ENCODE measurements at places on chromosomes 11 and 22.

GRCh38 chr11:34926101-34926830, 9.8 kb downstream of the PDHX start:
- DNase-seq: peak; percentile 51

GRCh38 chr22:22692707-22693530, 48.5 kb downstream of the GGTLC2 start:
- peak; percentile 20 for DNase-seq

DNA sequence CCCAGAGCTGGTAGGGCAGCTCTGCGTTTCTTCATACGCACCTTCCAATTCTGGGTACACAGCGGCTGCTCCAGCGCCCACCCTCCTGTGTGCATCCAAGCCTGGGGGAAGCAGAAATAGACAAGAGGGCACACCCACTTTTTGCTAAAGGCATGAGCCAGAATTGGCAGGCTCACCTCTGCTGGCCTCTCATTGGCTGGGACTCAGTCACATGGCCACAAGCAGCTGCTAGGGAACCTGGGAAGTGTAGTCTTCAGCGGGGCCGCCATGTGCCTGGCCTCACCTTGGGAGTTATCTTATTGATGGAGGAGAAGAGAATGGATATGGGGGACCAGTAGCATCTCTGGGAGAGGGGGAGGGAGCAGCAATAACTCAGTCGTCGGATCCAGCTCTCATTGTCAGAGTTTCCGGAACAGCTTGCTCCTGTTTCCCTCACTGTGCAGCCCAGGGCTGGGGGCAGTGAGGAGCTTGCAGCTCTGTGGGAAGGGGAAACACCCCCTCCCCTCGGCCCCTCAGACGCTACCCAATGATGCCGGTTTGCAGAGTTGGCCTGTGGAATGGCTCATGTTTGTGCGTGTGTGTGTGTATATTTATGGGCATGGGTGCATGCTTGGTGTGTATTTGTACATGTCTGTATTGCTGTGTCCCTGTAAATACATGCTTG, 11.8 kb upstream of the MIEF1 start:
- DNase-seq: peak; percentile 93

- no peak for DNase-seq
Measured at GRCh38 chr11:1718326-1718725, 21.3 kb downstream of the KRTAP5-6 start.

DNA sequence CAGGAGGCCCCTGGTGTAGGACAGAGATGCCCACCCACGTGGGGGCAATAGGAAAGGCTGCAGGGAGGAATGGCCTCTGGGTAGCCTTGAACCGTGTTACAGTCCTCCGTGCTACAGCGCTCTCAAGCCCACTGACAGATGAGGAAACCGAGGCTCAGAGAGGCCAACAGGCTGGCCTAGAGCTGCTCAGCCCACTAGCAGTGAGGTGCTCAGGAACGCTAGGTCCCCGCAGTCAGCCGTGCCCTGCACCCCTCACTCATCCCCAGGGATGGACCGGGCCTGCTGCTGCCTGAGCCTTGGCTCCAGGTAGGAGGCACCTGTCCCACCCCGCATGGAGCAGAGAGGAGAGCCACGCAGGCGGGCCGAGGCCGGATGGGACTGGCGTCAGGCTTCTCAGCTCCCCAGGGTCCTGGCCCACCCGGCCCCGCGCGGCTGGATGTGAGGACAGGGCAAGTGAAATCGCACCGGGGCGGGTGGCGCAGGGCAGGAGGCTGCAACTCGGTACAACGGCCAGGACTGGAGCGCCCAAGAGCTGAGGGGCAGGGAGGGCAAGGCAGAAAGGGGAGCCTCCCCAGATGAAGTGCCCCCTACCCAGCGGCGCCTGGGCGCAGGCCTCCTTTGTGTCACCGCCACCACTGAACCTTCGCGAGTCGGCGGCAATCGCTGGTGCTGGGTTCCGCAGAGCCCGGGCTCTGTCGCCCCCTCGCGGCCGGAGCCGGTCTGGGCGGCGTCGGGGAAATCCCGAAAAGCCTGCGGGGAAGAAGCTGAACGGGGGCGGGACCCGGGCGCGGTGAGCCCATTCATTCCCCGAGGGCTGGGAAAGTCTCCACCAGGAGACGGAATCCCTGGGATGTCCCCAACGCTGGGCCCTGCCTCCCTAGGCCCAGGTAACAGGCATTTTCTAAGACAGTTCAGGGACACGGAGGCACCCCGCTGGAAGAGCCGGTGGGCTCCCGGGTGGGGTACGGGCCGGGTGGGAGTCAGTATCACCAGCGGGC, 8.4 kb upstream of the SLC2A11 start:
- peak; percentile 52 for DNase-seq

DNA sequence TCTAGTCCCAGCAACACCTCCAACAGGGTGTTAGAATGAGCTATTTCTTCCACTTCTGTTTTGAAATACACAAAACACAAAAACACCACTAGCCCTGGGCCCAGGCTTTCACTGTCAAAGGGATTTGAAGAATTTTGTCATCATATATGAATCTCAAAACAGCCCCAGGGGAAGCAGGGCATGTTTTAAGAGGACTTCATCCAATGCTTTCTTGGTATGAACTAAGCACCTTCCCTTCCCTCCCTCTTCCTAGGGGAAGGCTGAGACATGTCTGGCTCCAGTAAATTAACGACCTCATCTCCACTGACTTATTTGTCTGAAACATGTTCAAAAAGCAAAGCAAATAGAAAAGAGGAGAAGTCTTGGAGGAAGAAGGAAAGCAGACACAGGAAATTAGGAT, 75.7 kb upstream of the INCENP start:
- DNase-seq: no peak

DNA sequence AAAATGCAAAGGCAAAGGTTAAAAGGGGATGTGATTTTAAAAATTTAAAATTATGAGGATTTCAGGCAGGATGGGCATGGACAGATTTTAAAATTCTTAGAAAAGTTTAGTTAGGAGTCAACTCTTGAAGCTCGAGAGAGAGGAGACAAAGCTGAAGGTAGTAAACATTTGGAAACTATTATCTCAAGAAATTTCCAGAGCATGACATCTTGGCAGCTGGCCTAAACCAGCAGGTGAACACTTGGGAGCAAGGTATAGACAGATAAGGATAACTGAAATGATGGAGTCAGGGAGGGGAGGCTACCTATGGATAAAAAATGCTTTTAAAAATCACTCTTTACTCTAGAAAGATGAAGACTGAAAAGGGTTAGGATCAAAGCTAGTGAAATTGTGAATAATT, 13.7 kb downstream of the POU2AF3 start:
- DNase-seq: no peak

DNA sequence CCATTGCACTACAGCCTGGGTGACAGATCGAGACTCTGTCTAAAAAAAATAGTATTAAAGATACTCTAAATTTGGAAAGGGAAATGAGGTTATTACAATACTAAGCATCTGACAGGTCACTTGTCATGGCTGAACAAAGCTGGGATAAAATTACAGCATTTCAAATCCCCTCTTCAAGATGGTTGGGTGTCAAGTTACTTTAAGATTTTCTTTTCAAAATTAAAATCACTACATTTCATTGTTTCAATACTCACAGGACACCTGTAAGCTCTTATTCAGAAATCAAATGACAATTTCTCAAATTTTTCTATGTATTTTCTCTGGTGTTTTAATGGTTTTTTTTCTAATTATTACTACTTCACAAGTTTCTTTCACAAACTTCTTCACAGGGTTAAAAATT, 5.7 kb downstream of the TAF1D start:
- no peak for DNase-seq

GRCh38 chr11:108197351-108197750, 25.1 kb downstream of the NPAT start:
- DNase-seq: no peak

- DNase-seq: peak; percentile 42
Measured at GRCh38 chr11:101436511-101437142, 147.2 kb downstream of the TRPC6 start.

GRCh38 chr11:1119604-1120146, 38.1 kb upstream of the MUC5AC start:
- DNase-seq: no peak

DNA sequence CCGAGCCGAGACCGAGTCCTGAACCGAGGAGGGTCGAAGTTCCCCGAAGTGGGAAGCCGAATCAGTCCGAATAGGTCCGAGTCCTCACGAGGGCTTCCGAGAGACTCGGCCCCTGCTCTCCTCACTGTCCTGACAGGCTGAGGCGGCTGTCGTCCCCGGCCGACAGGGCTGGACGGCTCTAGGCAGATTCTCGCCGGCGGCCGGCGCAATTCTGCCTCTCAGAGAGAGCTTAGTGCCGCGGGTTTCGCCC, 191 bp upstream of the DEAF1 start:
- DNase-seq: no peak

DNA sequence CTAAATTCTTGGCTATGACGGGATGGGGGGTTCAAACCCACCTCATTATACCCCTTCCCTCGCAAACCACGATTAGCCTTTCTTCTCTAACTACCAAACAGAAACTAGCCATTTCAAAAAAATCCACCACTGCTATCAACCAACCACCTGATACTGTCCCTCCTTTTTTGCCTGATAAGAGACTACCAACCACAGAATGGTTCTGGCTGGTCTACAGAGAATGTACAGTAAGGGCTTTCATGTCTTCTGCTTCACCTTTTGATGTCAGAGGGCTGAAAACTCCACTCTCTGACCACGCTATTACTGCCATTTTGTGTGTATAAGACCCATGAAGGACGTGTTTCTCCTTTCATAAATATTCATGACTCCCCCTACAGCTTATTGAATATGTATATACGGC, 19.1 kb downstream of the RIC3 start:
- DNase-seq: no peak

DNA sequence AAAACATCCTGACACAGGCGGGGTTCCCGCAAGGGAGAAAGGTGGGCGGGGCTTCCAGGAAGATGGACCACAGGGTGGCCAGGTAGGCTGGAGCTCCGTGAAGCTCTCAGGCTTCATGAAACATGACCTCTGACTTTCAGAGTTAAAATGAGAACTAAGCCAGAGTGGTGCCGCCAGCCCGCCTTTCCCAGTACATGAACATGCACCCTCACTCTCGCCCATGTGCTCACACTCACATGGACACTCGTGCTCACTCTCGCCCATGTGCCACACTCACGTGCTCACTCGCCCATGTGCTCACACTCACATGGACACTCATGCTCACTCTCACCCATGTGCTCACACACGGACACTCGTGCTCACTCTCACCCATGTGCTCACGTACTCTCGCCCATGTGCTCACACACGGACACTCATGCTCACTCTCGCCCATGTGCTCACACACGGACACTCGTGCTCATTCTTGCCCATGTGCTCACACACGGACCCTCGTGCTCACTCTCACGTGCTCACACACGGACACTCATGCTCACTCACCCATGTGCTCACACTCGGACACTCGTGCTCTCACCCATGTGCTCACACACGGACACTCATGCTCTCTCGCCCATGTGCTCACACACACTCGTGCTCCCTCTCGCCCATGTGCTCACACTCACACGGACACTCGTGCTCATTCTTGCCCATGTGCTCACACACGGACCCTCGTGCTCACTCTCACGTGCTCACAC, 10.0 kb downstream of the RNH1 start:
- no peak for DNase-seq

DNA sequence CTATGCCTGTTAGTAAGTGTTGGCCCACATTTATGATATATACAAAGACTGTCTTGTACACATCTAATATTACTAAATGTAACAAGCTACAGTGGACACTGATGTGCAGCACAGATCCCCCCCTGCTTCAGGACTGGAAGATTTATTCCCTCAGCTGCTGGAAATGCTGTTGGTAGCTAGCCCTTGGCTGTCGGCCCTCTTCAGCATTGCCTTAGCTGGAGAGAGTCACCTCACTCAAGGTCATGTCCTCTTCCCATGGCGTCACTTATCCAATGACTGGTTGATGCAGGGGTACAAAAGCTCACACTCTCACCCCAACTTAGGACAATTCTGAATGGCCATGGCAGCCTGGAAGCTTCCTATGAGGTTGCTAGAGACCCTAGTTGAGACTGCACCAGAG, 312.7 kb downstream of the SOX6 start:
- DNase-seq: no peak

GRCh38 chr11:11230802-11231562, 122.1 kb downstream of the CSNK2A3 start:
- peak; percentile 46 for DNase-seq

- no peak for DNase-seq
Measured at GRCh38 chr11:118883368-118884071, at the start of gene CXCR5. Gene CXCR5, plus strand, starts transcription at chr11:118883892. Its CDS starts 50 bp downstream, at chr11:118883942.

GRCh38 chr11:119839476-119840133, 110.6 kb upstream of the NECTIN1 start:
- no peak for DNase-seq

DNA sequence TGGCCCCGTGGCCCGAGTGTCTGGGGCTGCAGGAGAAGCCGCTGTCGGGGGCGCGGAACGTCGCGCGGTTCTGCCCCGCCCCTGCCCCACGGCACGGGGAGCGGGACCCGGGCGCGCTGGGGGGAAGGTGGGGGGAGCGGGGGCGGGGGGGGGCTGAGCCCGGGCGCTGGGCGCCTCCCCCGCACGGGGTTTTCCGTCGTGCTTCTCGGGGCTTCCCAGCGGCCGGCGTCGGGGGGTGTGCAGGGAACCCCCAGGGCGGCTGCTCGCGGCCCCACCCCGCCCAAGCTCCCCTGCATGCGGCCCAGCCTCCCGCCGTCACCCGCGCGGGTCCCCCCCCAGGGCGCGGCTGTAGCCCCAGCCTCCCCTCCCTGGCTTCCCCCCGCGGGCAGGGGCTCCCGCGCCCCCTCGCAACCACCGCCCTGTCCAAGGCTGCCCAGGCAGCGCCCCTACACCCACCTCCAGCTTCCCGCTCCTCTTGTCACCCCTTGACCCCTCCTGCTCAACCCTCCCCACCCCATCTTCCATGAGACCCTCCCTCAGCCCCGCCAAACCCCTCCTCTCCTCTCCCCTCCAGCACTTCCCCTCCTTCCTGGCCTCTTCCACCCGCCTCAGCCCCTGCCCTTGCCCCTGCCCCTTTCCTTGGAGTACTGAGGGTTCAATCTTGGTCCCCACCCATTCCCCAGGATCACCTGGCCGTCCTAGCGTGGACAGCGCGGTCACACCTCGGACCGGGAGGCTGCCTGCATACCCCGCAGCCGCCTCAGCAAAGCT, 1.7 kb downstream of the IL17REL start:
- DNase-seq: no peak

- DNase-seq: peak; percentile 24
Measured at GRCh38 chr11:121536126-121536525, 83.4 kb upstream of the SORL1-AS1 start.

- no peak for DNase-seq
Measured at GRCh38 chr11:1825785-1826451, 8.9 kb upstream of the SYT8 start.

- no peak for DNase-seq
Measured at GRCh38 chr11:6862961-6863360, at the start of gene OR10A2. Gene OR10A2, plus strand, starts transcription at chr11:6863057. Its CDS starts 6,698 bp downstream, at chr11:6869755.

DNA sequence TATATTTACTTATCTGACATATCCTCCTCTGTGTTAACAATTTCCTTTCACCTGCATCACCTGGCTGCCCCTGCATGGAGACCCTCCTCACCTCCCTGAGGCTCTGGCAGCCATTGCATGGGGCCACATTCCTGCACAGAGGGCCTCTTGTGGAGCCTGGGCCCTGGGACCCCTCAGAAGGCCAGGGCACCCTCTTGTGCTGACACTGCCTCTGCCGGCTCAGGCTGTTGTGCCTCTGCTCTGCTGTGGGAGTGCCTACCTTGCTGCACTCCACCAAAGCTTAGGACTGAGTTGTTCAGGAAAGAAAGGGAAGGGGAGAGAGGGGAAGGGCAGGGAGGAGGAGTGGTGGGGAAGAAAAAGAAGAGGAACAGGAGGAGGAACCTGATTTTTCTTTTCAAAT, 194.5 kb downstream of the ADAMTS15 start:
- DNase-seq: no peak

GRCh38 chr22:48520207-48520606, 1307.5 kb downstream of the BRD1 start:
- DNase-seq: no peak
